Brain (organoid and tissue), 16 donors: ENCODE measurements at places on chromosomes 2 and 18.

- DNase-seq, result peak; percentile 51
Observed at GRCh38 chr2:25204190-25204838, 35.9 kb upstream of the POMC start.

DNA sequence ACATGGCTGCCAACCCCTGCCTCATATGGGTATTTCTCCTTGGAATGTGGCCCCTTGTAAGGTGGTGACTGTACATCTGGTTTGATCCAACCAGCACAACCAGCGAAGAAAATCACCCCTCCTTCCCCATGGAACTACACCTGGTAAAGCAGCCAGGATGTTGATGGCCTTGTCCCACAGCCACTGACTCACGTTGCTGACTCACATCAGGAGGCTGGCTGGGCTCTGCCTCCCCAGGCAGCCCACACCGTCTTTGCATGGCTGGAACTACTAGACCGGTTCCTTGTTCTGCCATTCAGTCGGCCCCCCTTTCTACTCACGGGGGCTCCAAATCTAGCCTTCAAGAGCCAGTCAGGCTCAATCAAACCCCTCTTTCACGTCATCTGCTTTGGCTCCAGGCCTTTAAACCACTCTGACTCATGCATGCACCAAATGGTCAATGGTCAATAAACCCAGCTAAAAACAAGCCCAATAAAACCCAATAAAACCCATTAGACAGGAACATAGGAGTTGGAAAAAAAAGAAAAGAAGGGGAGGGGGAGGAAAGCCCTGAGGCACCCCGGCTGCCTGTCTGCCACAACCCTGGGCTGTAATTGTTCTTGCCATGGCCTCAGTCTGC lies 114.8 kb downstream of the PLB1 start:
- no peak for DNase-seq

DNA sequence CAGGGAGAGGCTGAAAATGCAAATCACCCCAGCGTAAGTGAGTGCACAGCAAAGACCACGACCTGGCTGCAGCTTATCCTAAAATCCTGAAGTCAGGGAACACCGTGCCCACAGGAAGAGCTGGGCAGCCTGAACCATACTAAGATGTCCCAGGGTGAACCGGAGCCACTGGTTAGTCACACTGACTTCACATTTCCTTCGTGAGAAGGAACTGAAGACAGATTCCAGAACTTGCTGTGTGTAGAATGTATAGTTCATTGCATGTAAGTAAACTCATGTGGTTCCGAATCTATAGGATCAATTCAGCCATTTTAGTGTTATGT lies 84.6 kb upstream of the NDUFV2 start:
- no peak for DNase-seq

DNA sequence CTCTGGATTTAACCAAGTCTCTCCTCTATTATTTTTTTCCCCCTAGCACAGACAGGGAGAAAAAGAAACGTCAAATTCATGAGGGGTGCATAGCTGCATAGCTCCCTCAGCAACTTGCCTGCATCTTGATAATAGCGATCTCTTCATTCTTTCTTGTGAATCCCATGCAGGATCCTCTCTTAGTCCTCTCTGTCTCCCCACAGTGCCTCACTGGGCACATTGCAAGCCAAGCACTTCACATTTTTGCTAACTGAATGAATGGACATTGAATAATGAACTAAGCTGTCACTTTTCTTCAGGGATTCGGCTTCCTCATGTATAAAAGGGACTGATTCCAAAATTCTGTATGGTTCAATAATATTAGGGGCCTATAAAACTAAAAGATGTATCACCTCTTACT lies 2.9 kb upstream of the EPB41L3 start:
- DNase-seq, result peak; percentile 85

GRCh38 chr18:57121542-57122112 lies 25.3 kb upstream of the BOD1L2 start:
- peak; percentile 24 for DNase-seq

GRCh38 chr2:239267288-239267951 lies 133.4 kb downstream of the HDAC4 start:
- peak; percentile 60 for DNase-seq

- DNase-seq, result no peak
Observed at GRCh38 chr18:3447068-3447894, 2.7 kb upstream of the TGIF1 start.

DNA sequence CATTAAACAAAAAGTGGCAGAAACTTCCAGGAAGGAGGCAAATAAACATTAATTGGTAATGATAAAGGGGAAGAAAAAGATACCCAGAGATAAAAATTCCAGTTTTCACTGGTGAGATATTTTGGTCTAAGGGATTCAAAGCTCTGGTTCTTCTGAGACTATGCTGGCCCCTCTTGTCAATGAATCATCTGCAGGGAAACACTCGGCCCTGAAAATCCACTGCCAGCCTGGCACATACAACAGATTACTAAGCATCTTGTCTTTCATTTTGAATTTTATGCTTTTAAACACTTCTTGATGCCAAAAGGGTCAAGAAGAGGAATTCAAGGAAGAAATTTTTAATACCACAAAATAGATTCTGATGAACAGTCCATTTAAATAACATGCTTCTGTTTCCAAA lies 1603.8 kb upstream of the ZEB2 start:
- no peak for DNase-seq

- no peak for DNase-seq
Observed at GRCh38 chr2:47520302-47520630, 117.3 kb downstream of the MSH2 start.

DNA sequence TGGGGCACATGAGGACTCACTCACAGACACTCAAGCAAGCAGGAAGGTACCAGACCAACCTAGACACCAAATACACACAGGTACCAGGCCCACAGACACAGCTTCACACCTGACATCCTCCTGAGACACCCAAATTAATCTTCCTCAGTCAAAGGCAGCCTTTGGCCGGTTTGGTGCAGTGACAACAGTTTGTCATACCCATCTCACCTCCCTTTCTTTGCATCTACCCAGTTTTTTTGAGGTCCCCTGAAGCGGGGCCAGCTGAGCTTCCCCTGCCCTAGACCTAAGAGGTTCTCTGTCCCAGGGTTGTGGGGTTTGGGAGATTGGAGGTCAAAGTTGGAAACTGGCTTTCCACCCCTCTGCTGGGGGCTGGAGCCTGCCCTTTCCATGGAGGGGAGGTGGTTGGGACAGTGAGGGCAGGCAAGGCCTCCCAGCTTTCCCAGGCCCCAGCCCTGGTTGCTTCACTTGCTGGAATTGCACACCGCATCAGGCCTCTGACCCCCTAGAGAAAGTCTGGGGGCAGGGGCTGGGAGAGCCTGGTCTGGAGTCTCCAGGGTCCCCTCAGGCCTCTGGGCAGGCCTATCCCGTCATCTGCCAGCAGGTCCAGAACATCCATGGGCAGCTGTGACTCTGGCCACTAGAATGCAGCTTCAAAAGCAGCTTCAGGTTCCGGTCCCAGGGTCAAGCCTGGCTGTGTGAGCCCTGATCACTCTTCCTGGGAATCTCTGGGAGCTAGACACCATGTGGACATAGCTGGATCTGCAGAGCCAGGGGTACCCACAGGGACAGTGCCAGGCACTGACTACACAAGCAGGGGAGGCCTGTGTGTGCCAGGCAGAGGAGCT lies 12.5 kb upstream of the TEX261 start:
- DNase-seq, result no peak

- DNase-seq, result no peak
Observed at GRCh38 chr2:59256290-59256689, 1015.2 kb upstream of the FANCL start.

GRCh38 chr2:240997856-240998705 lies at the start of gene SNED1:
Gene SNED1, plus strand, starts transcription at chr2:240998618. Its CDS starts 220 bp downstream, at chr2:240998838.
- no peak for DNase-seq

- no peak for DNase-seq
Observed at GRCh38 chr2:157447031-157447430, 3.1 kb upstream of the CYTIP start.

- DNase-seq, result peak; percentile 58
Observed at GRCh38 chr18:40159141-40160017, 1795.7 kb upstream of the PIK3C3 start.

DNA sequence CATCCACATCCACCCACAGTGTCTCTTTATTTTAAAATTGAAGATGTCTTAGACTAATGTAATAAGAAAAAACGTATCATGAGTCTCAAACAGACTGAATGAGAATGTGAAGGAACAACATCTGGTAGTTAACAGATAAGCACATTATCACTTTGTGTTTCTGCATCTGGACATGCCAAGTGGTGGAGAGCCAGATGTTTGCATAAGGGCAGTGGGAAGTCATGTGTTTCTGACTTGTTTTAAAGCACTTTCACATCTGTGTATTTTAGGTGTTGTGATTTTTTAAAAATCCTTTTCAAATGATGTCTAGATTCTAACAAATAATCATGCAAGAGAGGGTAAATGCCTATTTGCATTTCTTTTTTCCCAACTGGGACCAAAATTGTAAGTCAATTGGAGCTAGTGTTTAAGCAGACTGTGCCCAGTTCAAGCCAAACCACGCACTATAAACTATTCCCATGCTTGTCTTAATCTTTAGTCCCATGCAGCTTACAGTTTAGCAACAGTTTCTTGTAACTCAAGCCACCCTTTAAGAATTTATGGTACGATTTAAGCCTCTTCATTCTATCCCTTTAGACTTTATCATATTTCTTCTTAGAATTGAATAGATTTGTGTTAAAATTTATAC lies 272.7 kb upstream of the DOK6 start:
- no peak for DNase-seq

GRCh38 chr2:18284331-18284730 lies 276.1 kb downstream of the RDH14 start:
- no peak for DNase-seq

GRCh38 chr2:53174539-53174938 lies 593.1 kb upstream of the CHAC2 start:
- DNase-seq, result no peak

- no peak for DNase-seq
Observed at GRCh38 chr2:151486053-151486452, 76.4 kb downstream of the RIF1 start.
